ENCODE measurements at places on chromosomes 7 and 10. TPM values are rescaled to one million over a fixed set of nuclear protein-coding genes. Genes with fewer than 3 reads are reported as not detected.

DNA sequence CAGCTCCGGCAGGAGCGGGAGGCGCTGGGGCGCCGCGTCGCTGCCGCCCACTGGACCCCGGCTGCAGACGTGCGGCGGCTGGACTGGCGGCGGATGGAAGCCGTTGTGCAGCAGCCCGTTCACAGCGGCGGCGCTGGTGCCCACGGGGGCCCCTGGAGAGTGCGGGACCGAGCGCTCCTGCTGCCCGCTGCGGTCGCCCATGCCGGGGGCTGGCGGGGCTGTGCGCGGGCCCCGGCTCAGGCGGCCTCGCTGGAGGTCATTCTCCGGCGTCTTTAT lies 413 bp downstream of the PANK1 start:
- peak; percentile 34 for ATAC-seq

DNA sequence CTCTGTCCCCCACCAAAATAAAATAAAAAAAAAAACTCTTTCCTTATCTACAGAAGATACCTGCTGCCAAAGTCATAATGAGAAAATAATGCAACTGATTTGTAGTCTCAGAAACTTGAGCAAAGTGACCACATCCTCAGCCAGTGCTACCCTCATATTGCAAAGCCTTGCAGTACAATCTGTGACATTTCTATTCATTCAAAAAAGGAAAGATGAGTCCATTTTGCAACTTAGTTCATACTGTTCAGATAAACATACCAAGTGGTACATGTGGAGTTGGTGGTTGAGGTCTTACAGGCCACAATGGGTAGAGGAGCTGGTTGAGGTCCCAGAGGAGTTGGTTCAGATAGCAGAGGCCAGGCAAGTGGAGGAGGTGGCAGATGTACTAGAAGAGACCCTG lies 6.5 kb upstream of the EIF5AL1 start:
- no peak for ATAC-seq

GRCh38 chr7:2527505-2528467 lies 8.2 kb downstream of the LFNG start:
- no peak for ATAC-seq

- no peak for ATAC-seq
These were observed 11.8 kb downstream of the CCSER2 start for GRCh38 chr10:84340187-84340586.

DNA sequence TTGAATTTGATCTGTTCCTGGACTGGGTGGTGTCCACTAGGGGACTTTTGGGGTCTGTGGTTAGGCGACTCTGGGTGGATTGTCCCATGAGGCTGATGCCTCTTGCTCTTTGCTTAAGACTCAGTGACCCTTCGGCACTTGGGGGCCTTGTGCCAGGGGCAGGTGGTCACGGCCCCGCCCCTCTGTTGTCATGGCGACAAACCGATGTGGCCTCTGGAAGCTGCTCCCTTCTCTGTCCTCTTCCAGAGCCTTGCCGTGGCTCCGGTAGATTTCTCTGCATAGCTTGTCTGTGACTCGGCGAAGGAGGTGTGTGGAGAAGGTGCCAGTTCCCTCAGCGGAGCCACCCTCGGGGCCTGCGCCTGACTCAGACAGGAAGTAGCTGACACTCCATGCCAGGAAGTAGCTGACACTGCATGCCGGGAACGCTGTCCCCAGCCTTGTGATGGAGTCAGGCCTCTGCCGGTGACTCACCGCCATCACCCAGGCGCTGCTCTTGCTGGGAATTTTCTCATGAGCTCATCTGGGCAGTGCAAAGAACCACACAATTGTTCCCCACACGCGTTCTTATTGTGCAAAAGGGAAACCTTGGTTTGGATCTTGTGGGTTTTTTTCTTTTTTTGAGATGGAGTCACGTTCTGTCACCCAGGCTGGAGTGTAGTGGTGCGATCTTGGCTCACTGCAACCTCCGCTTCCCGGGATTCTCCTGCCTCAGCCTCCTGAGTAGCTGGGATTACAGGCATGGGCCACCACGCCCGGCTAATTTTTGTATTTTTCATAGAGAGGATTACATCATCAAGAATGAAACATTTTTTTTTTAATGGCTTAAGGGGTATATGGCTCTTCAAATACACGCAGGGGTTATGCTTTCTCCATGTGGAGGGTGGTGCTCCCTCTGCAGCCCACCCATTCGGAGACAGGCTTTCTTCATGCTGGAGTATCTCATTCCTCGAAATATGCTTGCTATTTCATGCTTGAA lies 72.6 kb downstream of the PFKFB3 start:
- peak; percentile 94 for ATAC-seq

- no peak for ATAC-seq
These were observed 224.4 kb downstream of the C7orf25 start for GRCh38 chr7:42687211-42688055.

GRCh38 chr7:121271098-121271497 lies 57.7 kb upstream of the WNT16 start:
- no peak for ATAC-seq

DNA sequence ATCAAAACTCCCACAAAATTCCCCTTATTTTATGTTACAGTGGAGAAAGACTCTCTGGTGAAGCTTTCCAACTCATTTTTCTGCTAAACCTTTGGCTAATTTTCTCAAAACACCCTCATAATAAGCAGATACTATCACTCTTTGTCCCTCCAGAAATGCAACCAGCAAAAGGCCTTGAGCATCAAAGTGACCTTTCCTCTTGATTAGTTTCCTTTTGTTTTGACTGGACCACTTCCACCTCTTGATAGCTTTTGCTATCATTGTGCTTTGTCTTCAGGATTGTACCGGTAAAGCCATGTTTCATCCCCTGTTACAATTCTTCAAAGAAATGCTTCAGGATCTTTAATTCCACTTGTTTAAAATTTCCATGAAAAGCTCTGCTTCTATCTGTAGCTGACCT lies 115.1 kb upstream of the SLC13A1 start:
- no peak for ATAC-seq

- ATAC-seq: no peak
These were observed 594.8 kb upstream of the SEMA3D start for GRCh38 chr7:85781606-85782005.

- ATAC-seq: no peak
These were observed 218.4 kb upstream of the SEMA3D start for GRCh38 chr7:85405016-85405902.

- ATAC-seq: no peak
These were observed 26.6 kb downstream of the APBB1IP start for GRCh38 chr10:26464632-26465280.

PRSS2 gene
- not detected for total RNA-seq

CYP2C18 gene
- total RNA-seq: not detected

CPSF4 gene
- 18.1 TPM for total RNA-seq

H2BK1 gene
- not detected for total RNA-seq

Measured in gastroesophageal sphincter (tissue), 4 donors.